ENCODE measurements at places on chromosomes 16 and 17.

- DNase-seq, result no peak
These were observed 126.9 kb downstream of the PARN start for GRCh38 chr16:14502932-14503741.

DNA sequence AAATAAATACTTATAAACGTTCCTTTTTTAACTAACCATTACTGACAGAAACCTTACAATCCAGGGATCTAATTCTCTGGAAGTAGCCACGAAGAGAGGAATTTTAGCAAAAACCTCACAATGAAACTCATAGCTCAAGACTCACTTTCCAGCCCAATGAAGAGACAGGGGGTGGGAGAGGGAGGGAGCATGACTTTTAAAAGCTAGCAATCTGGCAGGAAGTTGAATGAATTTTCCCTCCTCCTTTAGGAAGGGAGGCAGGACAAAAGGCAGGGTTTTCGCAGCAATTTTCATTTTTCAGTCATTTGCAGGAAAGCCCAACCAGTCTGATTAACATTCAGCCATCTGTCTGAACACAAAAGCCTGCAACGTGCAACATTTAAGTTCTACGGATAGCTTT lies 381.5 kb upstream of the PSMD7 start:
- no peak for DNase-seq

- DNase-seq, result no peak
These were observed 21.1 kb downstream of the CSNK2A2 start for GRCh38 chr16:58176608-58177352.

DNA sequence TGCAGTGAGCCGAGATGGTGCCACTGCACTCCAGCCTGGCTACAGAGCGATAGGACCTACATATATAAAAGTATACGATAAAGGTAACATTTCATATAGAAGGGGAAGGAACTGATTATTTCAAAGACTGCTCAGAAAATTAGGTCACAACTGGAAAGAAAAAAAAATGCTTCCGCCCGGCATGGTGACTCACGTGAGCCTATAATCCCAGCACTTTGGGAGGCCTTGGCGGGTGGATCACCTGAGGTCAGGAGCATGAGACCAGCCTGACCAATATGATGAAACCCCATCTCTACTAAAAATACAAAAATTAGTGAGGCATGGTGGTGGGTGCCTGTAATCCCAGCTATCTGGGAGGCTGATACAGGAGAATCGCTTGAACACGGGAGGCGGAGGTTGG lies 7.8 kb downstream of the TEX14 start:
- no peak for DNase-seq

DNA sequence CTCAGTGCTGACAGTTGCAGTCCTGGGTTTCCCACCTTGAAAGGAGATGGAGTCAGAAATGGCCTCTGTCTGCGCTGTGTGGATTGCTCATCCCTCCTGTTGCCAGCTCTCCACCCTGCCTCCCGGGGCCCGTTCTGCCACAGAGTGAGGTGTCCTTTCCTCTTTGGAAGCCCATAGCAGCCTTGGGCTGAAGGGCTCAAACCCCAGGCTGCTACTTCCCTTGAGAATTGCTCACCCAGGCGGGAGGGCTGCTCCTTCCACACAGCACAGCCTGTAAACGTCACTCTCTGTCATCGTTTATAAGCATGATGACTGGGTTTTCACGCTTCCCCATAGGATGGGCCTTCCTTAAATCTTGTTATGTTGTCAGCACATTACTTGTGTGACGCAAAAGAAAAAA lies 62.7 kb downstream of the FOXK2 start:
- DNase-seq, result no peak

DNA sequence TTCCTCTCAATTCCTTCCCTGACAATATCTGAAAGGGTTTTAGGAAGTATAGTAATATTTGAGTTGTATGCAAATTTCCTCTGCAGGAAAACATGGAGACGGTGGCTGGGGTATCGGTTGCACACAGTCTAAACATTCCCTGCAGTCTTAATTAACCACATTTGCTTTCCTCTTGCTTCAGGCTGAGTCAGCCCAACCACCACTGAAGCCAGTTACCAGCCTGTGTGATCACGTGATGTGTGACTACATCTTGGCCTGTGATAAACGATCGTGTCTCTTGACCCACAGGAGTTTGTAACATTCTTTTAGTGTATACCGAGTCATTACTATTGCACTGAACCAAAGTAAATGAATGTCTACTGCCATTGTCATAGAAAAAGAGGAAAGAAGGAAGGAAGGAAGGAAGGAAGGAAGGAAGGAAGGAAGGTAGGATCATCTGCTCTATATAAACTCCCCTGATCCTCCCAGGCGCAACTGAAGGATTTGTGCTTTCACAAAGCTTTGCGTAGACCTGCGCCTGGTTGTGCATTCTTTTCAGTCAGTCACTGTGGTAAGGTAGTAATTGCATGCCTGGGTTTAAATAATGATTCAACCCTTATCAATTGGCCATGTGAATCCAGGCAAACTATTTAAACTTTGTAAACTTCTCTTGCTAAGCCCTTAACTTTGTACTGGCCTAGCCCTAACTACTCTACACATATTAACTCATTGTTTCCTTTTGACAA lies 280.6 kb upstream of the SALL1 start:
- DNase-seq, result no peak

DNA sequence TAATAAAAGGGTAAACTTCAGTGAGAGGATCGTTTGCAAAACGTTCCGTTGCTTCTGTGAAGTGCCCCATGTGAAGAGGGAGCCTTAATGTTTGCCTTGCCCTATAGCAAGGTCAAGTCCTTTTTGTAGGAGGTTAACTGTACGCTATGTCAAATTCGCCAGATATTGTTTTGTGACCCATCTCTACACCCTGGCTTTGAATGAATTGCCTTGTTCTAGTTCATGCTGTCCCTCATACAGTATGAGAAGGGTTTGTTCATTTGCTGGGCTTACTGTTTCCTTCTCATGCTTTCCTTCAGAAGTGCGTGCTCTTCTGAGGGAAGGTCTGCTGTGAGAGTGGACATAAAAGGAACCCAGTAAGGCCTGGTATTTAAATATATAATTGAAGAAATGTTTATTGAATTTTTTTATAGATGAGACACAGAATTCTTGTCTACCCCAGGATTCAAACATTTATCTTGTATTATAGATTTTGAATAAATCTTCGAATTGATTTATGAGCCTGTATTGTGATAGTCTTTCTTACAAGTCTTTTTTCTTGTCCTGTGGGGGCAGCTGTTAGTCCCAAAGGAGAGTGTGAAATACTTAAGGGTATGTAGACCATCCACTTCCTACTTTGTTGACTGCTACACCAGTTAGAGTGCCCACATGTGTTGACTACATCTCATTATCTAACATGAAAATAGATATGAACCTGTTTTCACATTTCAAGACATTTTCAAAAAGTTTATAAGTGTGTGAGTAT lies 1.7 kb downstream of the MAP3K3 start:
- DNase-seq, result no peak

All from mesenteric fat pad (tissue), 1 donor.